Right renal cortex interstitium (tissue), 3 donors: ENCODE measurements at places on chromosomes 6 and 20.
A peak's percentile ranks its signal among the peaks of the same experiment; 100 is the strongest.

DNA sequence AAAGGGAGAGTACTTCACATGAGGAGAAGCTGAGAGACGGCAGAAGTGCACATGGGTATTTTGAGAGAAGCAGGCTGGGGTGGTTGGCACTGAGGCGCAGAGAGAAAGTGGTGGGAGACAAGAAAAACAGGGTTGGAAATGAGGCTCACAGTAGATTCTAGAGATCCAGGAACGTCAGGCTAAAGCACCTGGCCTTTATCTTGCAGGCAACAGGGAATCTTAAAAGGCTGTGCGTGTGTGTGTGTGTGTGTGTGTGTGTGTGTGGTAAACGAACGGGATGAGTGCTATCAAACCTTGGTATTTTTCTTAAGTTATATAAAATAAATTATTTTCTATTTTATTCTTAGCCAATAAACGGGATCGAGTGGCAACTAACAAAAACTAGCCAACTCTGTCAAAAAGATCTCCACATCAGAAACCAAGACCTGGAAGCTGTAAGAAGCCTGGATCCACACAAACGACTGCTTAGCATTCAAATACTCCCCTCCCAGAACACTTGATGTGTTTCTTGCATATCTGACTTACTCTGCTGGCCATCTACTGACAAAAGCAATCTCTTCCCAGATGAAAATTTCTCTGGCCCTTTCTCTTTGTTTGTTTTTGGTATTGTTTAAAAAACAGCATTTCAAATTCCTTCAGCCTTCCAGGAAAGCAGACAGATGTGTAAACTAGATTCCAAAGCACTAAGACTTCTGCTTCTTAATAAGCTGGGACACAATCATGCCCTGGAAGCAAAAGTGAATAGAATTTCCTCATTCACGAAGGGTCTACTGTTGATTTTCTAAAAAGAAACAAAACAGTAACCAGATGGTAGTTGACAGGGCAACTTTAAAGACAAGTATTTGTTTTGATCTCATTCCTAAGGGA is 44.8 kb upstream of the FABP7 start:
- DNase-seq: no peak

DNA sequence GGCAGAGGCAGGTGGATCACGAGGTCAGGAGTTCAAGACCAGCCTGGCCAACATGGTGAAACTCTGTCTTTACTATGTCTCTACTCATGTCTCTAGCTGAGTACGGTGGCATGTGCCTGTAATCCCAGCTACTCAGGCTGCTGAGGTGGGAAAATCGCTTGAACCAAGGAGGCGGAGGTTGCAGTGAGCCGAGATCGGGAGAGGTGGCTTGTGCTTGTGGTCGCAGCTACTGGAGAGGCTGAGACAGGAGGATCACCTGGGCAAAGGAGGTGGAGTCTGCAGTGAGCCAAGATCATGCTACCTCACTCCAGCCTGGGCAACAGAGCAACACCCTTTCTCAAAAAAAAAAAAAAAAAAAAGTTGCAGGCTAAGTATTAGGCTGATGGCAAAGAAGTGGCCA is 8.0 kb upstream of the WTAP start:
- no peak for DNase-seq

- DNase-seq: no peak
Measured at GRCh38 chr6:139699911-139700310, 325.5 kb upstream of the CITED2 start.

DNA sequence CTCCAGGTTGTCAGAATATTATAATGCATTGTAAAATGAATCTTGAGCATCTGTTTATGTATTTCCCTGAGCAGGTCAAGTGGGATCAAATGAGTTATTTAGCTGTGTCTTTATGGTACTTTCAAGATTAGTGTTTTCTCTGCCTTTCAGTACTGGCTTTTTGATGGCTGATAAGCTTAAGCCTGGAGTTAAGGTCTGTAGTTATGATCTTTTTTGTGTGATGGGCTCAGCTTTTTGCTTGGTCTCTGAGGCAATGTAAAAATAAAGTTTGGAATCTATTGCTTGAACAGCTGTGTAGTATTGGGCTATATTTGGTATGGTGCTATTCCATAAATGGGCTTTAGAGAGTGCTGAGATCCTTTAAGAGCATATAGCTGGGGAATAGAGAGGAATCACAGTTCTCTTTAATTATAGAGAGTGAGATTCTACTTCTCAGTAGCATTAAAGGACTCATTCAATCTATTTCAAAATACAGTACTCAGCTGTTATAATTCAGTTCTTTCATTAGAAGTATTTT is 40.7 kb downstream of the ZNF451 start:
- no peak for DNase-seq

DNA sequence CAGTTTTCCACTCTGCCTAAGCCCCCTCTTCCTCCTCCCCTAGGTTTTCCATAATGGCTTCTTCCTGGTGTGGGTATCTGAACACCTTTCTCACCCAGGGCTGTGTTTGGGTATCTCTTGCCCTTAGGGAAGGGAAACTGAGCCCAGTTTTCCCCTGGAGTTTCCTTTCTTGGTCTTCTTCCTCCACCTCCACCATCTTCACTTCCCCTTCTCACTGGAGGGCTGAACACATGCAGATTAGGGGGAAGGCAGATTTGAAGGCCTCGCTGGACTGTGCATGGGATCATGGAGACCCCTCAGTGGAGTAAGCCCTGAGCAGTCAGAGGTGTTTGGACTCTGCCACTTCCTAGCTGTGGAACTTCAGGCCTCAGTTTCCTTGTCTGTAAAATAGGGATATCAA is 27.8 kb downstream of the FOXP4 start:
- DNase-seq: no peak

DNA sequence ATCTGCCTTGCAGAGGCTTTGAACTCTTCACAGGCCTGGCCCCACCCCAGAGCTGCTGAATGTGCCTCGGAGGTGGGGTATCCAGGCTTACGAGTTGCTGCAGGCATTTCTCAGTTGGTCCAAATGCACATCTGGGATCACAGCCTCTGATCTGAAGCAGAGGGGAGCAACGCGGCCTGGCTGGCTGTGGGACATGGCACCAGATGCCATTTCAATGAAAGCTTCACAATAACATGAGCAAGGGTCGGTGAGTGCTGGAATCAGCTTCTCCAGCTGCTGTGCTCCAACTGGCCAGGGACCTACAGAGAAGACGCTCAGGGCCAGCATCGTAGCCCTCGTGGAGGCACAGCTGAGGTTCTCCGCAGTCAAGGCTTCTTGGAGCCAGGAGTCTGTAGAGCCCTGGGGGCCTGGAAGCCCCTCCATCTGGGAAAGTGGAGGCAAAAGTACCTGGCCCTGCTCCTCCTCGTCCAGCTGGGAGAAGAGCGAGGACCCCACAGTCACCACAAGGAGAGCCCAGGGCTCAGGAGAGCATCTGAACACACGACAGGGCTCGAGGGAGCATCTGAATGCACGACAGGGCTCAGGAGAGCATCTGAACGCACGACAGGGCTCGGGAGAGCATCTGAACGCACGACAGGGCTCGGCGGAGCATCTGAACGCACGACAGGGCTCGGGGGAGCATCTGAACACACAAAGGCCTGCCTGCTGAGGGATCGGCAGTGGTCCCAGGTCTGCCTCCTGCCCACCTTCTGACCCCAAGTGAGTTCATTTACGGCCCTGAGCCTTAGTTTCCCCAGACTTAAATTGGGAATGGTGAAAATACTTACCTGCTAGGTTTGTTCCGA is 165.2 kb downstream of the DLL1 start:
- DNase-seq: no peak

DNA sequence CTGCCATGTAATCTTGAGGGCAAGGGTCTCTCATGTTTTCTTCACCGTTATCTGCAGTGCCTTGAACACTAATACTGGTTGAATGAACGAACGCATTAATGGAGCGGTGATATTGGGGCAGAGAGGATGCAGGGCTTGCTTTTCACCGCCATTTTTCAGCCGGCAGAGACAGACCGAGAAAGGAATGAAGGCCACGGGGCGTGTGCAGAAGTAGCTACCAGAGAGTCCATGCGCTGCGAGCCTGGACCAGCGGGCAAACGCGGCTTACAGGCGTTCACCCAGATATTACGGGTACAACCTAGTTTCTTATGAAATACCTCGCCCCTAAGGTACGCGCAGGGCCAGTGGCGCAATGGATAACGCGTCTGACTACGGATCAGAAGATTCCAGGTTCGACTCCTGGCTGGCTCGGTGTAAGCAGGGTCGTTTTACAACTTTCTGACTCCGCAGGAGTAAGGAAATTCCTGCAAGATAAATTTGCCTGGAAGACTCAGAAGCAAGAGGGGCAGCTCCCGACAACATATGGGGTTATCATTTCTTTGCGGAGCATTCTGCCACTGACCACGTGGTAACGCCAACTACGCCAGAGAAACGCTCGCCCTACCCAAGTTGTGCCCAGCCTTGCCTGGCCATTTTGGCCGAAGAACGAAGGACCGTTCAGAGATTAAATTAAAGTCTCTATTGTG is 863 bp upstream of the HMGN4 start:
- DNase-seq: peak; percentile 76

- DNase-seq: no peak
Measured at GRCh38 chr6:4914420-4915159, 89.2 kb downstream of the RPP40 start.

DNA sequence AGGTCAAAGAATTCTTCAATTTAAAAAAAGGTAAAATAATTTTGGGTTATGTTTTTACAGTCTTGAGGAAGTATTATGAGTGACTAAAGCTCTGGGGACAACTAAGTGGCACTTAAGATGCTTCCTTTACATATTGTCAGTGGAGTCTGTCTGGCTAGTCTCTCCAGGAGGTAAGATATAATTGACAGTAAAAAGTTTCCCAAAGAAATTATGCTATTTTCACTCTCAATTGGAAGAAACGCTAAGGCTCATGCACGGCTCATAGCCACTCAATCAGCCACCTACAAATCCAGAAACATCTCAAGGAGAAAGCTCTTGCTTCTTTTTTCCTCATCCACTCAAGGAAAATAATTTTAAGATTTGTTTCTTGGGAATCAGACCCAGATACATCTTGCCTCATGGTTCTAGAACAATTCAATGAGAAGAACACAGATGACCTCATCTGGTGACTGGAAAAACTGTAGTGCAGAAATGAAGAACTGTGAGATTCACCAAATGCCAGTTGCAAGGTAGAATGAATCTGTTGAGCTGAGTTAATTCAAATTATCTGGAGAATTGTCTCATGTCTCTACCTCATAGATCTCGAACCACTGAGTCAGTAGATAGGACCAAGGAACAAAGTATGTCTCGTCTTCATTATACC is 252.9 kb downstream of the TPBG start:
- DNase-seq: no peak

- no peak for DNase-seq
Measured at GRCh38 chr6:170152989-170153388, 137.9 kb downstream of the DLL1 start.

GRCh38 chr6:113927001-113927400 is 43.9 kb downstream of the HDAC2 start:
- no peak for DNase-seq

GRCh38 chr6:21529431-21529830 is 64.1 kb upstream of the SOX4 start:
- no peak for DNase-seq

DNA sequence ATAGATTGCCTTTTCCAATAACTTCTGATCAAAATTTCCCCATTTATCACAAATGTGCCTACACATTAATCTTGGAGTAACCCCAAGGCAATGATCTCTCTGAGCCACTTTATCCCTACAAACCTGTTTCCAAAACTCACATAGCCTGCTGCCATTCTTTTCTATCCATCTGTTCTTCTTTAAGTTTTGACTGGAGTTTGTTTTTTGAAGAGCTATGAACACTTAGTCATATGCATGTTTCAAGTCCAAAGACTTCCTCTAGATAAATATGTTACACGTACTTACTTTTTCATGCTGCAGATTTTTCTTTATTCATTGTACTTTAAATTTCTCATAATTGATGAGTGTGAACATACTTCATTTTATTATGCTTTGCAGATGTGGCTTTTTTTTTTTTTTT is 488.9 kb upstream of the CITED2 start:
- no peak for DNase-seq

DNA sequence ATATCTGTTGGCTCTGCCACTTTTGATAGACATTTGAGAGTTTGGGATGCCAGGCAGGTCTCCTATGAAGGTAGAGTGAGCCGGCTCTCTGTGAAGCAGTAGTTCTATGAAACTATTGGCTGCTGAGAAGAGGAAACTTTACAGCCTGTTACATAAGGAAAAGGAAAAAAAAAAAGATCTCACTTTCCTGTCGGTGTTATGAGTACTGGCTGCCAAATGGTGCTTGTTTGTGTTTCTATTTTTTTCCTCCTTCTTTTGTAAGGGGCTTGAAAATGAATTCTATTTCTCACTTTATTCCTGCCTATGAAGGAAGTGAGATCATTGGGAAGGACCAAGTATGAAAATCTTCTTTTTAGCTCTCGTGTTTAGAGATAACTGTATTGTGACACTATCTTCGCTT is 73.1 kb upstream of the CLDN20 start:
- no peak for DNase-seq

DNA sequence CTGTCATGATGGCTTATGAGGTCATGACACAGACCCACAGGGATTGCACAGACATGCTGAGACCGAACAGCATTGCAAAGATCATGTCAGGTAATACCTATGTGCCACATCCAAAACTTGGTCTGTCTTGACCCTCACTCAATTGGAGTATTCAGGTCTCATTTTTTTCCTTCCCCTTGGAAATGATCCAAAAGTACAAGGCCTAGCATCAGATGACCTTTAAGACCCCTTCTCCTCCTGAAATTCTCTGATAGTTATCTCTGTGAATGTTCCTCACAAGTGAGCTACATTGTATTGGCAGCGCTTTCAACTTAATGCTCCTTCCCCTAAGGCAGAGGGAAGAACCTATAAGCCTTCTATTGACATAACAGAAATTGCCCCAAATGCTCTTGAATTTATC is 507.4 kb upstream of the JARID2 start:
- no peak for DNase-seq

DNA sequence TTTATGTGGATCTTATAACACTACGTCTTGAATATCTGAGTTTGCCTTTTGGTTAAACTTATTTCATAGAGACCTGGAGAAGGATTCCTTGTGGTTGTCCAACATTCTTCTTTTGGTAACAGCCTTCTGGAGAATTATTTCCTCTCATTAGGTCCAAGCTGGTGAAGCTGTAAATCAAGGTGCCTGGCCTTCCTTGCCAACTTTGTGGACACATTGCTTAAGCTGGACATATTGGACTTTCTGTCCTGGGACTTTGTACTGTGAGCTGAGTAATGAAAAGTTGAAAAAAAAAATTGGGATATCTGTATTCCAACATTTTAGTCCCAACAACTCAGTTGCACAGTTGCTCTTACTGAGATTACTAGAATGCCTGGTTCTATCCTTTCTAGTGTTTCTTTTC is 186.2 kb downstream of the HAO1 start:
- DNase-seq: no peak

DNA sequence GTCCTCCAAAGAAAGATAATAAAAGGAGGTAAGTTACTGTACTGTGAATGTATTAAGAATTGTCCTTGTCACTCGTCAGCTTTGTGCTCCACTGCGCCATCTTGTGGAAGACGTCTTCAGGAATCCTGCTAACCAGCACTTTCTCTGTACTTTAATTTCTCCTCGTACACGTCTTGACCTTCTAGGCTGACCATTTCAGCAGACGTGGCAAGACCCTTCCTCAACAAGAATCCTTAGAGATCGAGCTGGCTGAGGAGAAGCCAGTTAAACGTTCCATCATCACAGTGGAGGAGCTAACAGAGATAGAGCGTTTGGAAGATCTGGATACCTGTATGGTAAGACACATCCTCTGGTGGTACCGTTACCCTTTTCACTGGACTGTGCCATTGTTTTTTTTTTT is 95.5 kb upstream of the SCGN start:
- peak; percentile 56 for DNase-seq
